ENCODE measurements at places on chromosomes 4 and X.

- DNase-seq: peak; percentile 39
Observed at GRCh38 chr4:13546941-13547484, 2.7 kb upstream of the NKX3-2 start.

GRCh38 chr4:151139814-151140213 lies 40.4 kb downstream of the RPS3A start:
- no peak for DNase-seq

DNA sequence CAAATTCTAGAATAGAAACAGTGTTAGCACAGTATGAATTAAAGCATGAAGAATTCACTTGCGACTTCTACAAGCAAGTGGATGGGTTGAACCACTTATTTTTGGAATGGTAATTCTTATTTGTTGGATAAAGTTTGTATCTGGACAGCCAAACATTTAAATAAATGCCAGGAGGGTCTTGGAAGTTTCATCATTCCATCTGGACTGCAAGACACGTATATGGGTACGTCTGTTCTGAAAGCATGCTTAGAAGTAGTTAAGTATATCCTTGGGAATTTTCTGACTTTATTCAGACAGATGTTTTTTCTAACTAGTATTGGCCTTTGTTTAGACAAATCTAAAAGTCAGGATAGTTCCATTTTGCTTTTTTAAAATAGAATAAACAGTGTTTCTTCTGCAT lies 77.5 kb upstream of the CASK start:
- no peak for DNase-seq

- DNase-seq: no peak
Observed at GRCh38 chr4:144374065-144374464, 233.5 kb upstream of the GYPA start.

GRCh38 chr4:109451544-109452273 lies 18.1 kb downstream of the SEC24B start:
- no peak for DNase-seq

- no peak for DNase-seq
Observed at GRCh38 chr4:78313754-78314120, 237.8 kb upstream of the ANXA3 start.

DNA sequence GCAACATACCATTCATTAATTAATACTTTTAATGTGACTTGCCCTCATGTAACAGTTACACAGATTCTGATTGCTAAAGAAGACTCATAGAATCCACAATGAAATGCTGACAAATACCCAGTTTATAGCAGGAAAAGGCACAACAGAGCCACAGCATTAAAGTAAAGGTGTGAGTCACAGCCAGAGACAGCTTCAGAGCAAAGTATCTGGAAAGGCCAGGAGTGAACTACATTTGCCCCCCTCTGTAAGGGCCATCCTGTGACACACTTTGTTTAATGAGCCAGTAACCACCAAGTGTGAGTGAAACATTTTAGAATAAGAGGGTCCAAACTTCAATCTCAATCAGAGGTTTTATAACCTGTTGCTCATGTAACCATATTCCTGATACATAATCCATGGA lies 133.8 kb upstream of the TACR3 start:
- DNase-seq: no peak

GRCh38 chrX:154457491-154458115 lies 478 bp upstream of the PLXNA3 start:
- no peak for DNase-seq

- DNase-seq: no peak
Observed at GRCh38 chr4:145679991-145680455, at the start of gene C4orf51. Gene C4orf51, plus strand, starts transcription at chr4:145680146. Its CDS starts 58 bp downstream, at chr4:145680204.
